ENCODE measurements at places on chromosomes 5 and 9. TPM values are rescaled to one million over a fixed set of nuclear protein-coding genes. Genes with fewer than 3 reads are reported as not detected.
A peak's percentile ranks its signal among the peaks of the same experiment; 100 is the strongest.

CA9 gene
- polyA plus RNA-seq: 653 TPM

CNTFR gene
- 4.1 TPM for polyA plus RNA-seq

- peak; percentile 23 for DNase-seq
These were observed 63.8 kb upstream of the RNF130 start for GRCh38 chr5:180135128-180135955.

- no peak for DNase-seq
These were observed 103.3 kb downstream of the SVEP1 start for GRCh38 chr9:110476251-110476650.

WNK2 gene
- 2.9 TPM for polyA plus RNA-seq

GRCh38 chr5:134005417-134006061, 764 bp upstream of the VDAC1 start:
- peak; percentile 81 for DNase-seq

DNA sequence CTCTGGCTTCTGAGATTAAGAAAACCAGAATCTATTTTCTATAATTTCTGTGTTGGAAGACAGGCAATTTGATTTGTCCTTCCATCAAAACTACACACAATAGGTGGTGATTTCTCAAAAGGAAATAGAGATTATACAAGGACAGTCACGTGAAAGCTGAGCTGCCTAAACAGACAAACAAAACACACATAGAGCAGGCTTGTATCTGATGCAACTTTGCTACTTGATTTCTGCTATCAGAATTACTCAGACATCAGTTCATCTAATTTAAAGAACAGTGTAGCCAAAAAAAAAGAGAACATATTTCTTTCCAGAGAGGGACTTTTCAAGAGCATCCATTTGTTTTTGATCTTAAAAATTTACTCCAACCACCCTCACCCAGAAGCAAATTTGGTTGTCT, 2128.3 kb upstream of the C9orf72 start:
- DNase-seq: no peak

GRCh38 chr5:39519079-39519478, 94.3 kb upstream of the DAB2 start:
- no peak for DNase-seq

DNA sequence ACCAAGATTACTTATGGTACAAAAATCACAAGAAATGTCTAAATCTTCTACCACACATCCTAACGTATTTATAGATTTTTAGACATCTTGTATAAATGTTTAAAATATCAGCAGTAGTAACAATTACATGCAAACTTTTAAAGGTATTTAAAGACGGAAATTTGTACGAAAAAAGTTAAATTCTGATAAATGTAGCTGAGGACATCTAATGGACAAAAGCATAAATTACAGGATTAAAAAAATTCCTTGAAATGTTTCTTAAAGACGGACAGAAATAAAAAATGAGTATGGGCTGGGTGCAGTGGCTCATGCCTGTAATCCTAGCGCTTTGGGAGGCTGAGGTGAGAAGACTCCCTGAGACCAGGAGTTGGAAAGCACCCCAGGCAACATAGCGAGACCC, 15.8 kb downstream of the ERCC8 start:
- no peak for DNase-seq

DNA sequence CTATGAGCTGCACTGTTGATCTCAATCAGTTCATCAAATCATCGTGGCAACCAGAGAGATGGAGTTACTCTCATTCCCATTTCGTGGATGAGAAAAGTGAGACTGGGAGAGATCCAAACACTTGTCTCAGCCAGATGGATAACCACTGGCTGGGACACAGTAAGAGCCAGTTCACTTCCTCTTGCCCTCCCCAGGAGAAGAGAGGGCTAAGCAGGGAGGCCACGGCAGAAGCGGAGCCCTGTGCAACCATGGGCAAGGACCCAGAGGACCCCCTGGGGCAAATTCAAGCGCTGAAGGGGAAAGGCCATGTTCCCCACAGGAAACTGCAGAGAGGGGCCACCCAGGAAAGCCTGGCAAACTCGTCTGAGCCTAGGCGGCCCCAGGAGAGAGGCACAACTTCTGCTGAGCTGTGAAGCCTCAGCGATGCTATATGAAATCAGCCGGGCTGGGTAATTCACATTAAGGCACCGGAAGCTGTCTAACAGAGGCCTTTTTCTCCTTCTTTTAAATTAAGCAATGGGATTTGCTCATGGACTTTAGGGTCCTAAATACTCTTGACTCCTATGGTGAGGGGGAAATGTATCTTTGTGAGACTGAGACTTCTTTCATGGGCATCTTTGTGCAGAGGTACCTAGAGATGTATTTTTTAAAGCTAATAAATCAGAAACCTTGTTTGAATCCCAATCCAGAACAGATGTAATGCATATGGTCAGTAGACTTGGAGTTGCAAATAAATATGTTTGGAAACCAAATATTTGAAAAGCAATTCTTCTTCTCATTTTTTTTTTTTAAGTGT, 137.1 kb upstream of the SMIM23 start:
- DNase-seq: no peak

Measured in stomach (tissue), 19 donors.